ENCODE measurements at places on chromosomes 7 and 10. TPM values are rescaled to one million over a fixed set of nuclear protein-coding genes. Genes with fewer than 3 reads are reported as not detected.

DNA sequence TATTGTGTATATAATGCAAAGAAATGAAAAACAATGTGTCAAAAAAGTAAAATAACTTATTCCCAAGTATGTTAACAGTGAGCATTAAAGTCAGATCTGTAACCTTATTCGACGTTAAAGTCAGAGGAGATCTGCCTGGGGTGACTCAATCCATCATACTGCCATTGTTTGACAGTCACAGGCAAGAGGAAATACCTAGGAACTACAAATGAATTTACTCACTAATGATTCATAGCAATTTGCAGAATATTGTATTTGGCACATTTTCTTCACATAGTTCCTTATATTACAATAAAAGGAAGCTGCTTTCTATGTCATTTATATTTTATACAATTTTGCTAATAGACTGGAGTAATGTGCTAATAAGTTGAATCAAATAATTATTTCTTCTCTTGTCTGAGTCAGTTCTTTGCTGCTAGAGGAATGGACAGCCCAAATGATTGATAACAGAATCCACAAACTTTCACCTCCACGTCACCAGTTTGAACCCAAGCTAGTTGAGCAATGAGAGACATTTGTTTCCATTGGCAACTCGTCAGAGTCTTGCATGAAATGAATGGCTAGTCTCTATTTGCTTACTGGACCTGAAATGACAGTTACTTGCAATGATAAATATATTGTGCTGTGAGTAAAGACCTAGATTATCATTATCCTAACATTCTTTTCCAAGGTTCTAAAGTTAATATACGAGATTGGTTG lies 48.5 kb upstream of the TMEM106B start:
- no peak overlapping the region for H3K4me3 ChIP-seq
- H3K27me3 ChIP-seq: no peaks in the 10 kb centered on the region
- H3K4me1 ChIP-seq: no peaks in the 10 kb centered on the region
- no peaks in the 10 kb centered on the region for H3K36me3 ChIP-seq

- no peaks in the 10 kb centered on the region for H3K27me3 ChIP-seq
- no peak for DNase-seq
- H3K27ac ChIP-seq: no peak overlapping the region
- H3K4me1 ChIP-seq: peaks cover 34% of the 10 kb centered on the region
- H3K4me3 ChIP-seq: peak overlapping the region; percentile 6
Measured at GRCh38 chr7:86964973-86965726, 94.3 kb downstream of the ELAPOR2 start.

- peak overlapping the region; percentile 74 for H3K27ac ChIP-seq
- peaks cover 7% of the 10 kb centered on the region for H3K27me3 ChIP-seq
- DNase-seq: peak; percentile 39
- H3K36me3 ChIP-seq: no peaks in the 10 kb centered on the region
Measured at GRCh38 chr10:50992972-50993766, 81.1 kb upstream of the PRKG1 start.

DNA sequence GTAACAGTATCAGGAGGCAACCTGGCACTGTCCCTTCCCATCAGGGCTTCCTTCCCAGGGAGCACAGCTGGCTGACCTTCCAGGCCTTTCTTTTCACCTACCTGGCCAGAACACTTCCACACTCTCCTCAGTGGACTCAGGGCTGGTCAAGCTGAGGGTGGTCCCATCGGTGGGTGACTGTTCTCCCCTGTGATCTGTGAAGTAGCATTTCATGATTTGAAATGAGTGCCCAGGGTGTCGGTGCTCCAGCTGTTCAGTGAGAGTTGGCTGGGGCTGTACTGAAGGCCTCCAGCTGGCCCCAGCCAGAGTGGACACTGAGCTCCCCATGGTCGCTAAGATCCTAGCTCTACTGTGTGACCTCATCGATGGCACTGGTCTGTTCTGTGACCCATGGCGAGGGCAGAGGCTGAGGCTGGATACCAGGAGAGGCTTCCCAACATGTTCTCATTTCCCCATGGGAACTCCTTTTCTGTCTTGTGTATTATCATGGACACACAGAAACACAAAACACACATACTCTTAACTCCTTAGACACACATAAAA lies at the start of gene FAM170B:
TSS of gene FAM170B (minus strand) at position 316 of the 543 bp plus-strand sequence. CDS start at position 213, 103 bp downstream.
- peaks cover 4% of the 10 kb centered on the region for H3K4me1 ChIP-seq
- H3K27ac ChIP-seq: no peak within 1 kb of the TSS
- no peaks in the 10 kb centered on the region for H3K36me3 ChIP-seq
- DNase-seq: no peak
- no peaks in the 10 kb centered on the region for H3K27me3 ChIP-seq

VWDE gene
- 12.4 TPM for total RNA-seq

CCNY gene
- 219 TPM for total RNA-seq
